Testis (tissue), 5 donors: ENCODE measurements at places on chromosomes 1 and 21. TPM values are rescaled to one million over a fixed set of nuclear protein-coding genes. Genes with fewer than 3 reads are reported as not detected.
A peak's percentile ranks its signal among the peaks of the same experiment; 100 is the strongest.

GRCh38 chr1:186627019-186627418 lies 53.2 kb downstream of the PTGS2 start:
- H3K27ac ChIP-seq: no peak overlapping the region
- no peaks in the 10 kb centered on the region for H3K36me3 ChIP-seq
- no peaks in the 10 kb centered on the region for H3K4me1 ChIP-seq
- H3K27me3 ChIP-seq: no peaks in the 10 kb centered on the region

- no peaks in the 10 kb centered on the region for H3K36me3 ChIP-seq
- no peaks in the 10 kb centered on the region for H3K4me1 ChIP-seq
- no peaks in the 10 kb centered on the region for H3K27me3 ChIP-seq
- no peak overlapping the region for H3K4me3 ChIP-seq
- H3K27ac ChIP-seq: no peak overlapping the region
- no peak for DNase-seq
These were observed 18.0 kb upstream of the TTC22 start for GRCh38 chr1:54819195-54819536.

GRCh38 chr1:170660281-170660713 lies 3.6 kb upstream of the PRRX1 start:
- H3K4me3 ChIP-seq: no peak overlapping the region
- H3K27me3 ChIP-seq: no peaks in the 10 kb centered on the region
- H3K36me3 ChIP-seq: no peaks in the 10 kb centered on the region
- DNase-seq: no peak
- H3K4me1 ChIP-seq: peaks cover 12% of the 10 kb centered on the region
- H3K27ac ChIP-seq: no peak overlapping the region

GRCh38 chr21:25062061-25062460 lies 545.2 kb downstream of the MRPL39 start:
- no peaks in the 10 kb centered on the region for H3K36me3 ChIP-seq
- H3K4me3 ChIP-seq: no peak overlapping the region
- H3K27me3 ChIP-seq: no peaks in the 10 kb centered on the region
- DNase-seq: no peak

- no peak overlapping the region for H3K27ac ChIP-seq
- H3K4me1 ChIP-seq: peaks cover 29% of the 10 kb centered on the region
- DNase-seq: peak; percentile 46
- H3K4me3 ChIP-seq: no peak overlapping the region
- no peaks in the 10 kb centered on the region for H3K27me3 ChIP-seq
These were observed 37.2 kb downstream of the WNT4 start for GRCh38 chr1:22105611-22106207.

DNA sequence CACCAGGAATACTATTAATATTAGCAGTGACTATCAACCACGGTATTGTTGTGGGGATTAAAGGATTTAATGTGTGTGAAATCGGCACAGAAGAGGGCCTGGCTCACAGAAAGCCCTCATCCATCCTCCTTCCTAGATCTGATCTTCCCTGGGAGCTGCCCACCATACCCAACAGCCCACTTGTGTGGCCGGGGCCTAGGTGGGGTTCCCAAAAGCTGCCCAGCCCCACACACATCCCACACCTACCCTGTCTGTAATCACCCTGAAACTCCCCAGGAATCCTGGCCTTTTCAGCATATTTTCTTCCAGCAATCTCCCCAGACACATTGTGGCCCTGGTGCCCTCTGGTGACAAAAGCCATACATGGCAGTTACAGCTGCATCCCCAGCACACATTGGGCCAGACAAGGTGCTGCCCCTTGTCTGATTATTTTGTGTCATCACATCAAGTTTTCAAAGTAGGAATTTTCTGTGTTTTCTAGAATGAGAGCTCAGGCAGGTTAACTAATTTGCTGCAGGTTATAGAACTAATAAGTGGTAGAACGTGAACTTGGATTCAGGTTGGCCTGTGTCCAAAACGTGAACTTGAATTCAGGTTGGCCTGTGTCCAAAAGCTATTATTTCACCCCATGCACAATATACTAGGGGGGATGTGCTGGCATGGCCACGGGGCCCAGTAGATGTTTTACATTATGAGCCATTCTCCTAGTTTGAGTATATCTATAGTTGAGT lies 5.3 kb upstream of the SLC6A9 start:
- DNase-seq: peak; percentile 78
- H3K27me3 ChIP-seq: no peaks in the 10 kb centered on the region
- no peak overlapping the region for H3K4me3 ChIP-seq
- H3K27ac ChIP-seq: no peak overlapping the region
- peaks cover 14% of the 10 kb centered on the region for H3K4me1 ChIP-seq

- no peak for DNase-seq
- no peaks in the 10 kb centered on the region for H3K27me3 ChIP-seq
- no peak overlapping the region for H3K4me3 ChIP-seq
- no peaks in the 10 kb centered on the region for H3K36me3 ChIP-seq
These were observed 66.4 kb upstream of the BTG3 start for GRCh38 chr21:17679002-17679600.

- peak; percentile 64 for DNase-seq
- no peaks in the 10 kb centered on the region for H3K27me3 ChIP-seq
- no peaks in the 10 kb centered on the region for H3K36me3 ChIP-seq
- H3K4me1 ChIP-seq: peaks cover 3% of the 10 kb centered on the region
- no peak overlapping the region for H3K4me3 ChIP-seq
These were observed 102.3 kb upstream of the LMO4 start for GRCh38 chr1:87226341-87226760.

Gene CRTC2
- polyA plus RNA-seq: 49.1 TPM

Gene AMY1B
- 1.1 TPM for polyA plus RNA-seq

Gene HENMT1
- 126 TPM for polyA plus RNA-seq

Gene SRSF4
- 63.2 TPM for polyA plus RNA-seq

Gene IQCC
- polyA plus RNA-seq: 21.6 TPM

Gene PROK1
- polyA plus RNA-seq: 85.5 TPM

Gene SCYL3
- 13.3 TPM for polyA plus RNA-seq

Gene PYHIN1
- 0.58 TPM for polyA plus RNA-seq

Gene PLA2G5
- polyA plus RNA-seq: 17.6 TPM
